IPS DF 19.7 (cell line): ENCODE measurements at places on chromosomes 1 and 21.

GRCh38 chr1:23169727-23170335 is 1.2 kb upstream of the LUZP1 start:
- no peak for DNase-seq

DNA sequence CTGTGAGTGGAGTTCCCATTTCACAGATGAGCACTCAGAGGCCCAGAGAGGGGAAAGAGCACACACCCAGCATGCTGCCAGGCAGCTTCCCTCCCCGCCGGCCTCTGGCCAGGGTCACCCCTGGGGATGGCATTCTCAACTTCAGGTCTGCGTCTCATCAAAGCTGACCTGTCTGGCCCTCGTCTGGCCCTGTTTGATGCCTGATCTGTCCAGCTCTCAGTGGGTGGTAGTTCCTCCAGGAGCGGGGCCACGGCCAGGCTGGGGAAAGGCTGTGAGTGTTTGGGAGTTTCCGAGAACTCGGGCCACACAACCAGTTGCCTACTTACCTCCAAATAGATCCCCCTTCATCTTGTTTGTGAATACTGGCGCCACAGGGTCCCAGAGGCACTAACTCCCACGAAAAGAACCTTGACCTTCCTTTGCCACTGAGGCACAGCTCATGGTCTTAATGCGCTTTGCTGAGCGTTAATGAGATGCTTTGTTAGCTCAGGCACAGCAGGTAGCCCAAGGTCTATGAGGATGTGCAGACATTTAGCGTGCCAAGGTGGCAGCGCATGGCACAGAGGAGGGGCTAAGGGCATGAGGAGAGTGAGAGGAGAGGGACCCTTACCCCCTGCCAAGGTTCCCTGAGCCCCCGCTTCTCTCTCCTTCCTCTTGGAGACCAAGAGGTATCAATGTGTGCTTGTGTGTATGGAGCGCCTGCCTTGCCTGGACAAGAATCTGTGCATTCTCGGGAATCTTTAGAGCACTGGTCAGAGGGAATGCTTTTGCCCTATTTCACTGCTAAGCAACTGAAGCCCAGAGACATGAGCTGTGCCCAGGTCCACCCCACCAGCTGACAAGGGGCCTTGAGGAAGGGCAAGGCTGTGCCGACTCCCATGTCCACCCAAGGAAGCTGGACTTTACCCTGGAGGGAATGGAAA is 61.2 kb downstream of the DISP3 start:
- no peak for DNase-seq

GRCh38 chr1:196486346-196486745 is 121.9 kb downstream of the KCNT2 start:
- DNase-seq, result no peak

DNA sequence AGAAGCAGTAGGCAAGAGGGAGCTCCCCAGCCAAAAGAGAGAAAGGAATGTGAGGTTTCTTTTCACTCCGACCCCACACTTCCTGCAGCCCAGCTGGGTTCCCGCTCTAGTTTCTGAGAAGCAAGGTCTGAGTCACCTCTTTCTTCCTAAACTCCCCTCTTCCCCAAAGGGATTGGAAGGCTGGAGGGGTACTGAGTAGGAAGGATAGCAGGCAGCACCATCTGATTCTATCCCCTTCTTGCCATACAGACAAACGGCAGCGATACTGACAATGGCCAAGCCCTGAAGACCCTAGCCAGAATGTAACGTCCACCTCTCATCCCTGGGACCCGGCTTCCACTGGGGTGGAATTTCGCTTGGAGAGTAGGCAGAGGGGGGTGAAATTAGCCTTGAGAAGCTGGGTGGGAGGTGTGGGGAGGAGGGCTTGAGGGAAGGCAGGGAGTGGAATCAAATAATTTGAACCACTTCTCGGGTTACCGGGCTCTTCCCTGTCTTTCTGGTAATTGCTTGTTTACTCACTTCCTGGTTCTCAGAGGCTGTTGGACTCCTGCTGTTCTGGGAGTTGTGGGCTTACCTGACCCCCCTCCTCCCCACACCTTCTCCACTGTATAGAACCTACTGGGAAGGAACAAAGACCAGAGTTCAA is 13.2 kb downstream of the IER5 start:
- DNase-seq, result peak; percentile 88

GRCh38 chr1:94092210-94092613 is 28.7 kb downstream of the ABCA4 start:
- DNase-seq, result no peak

DNA sequence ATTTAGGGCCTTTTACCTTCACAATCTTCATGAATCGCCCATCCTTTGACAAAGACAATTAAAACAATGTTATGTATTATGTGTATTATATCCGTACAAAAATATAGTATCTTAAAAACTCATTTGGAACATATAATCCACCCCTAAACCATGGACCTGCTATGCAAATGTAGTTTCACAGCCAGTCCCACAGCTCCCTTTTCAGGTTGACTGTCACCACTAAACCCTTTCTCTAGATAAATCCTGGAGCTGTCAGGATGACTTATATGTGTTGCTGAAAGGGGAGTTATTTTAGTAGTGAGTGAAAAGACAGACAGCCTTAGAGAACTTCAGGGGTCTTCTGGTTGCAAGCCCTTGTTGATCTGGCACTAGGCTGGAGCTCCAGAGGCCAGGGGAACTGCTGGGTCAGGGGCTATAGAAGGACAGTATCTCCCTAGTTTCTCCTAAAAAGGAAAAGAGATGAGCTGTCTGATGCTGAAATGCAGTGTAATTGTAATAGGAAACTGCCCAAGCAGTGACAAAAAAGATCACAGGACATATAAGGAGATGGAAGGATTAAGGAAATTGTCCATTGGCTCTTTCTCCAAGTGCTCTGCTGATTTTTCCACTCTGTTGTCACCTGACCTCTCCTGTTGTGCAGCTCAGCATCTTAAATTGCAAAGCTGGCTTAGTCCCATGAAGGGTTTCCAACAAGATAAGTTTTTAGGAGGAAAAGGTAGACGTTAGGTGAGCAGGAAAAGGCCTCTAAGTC is 127.7 kb downstream of the S1PR1 start:
- no peak for DNase-seq

DNA sequence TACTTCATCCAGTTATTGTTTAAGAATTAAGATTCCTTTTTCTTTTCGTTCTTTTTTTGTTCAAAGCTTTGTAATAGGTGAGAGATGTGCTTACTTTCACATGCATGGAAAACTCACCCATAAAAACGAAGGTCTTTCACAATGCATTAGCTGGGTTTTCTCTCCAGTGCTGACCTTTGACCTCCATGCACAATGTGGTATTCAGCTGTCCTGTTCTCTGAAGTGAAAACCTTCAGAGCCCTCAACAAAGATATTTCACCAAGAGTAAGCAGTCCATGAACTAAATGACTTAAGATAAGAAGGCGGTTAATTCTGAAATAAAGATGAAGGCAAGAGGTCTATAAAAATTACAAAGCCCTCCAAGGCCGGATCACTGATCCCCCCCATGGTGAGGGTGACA is 77.1 kb upstream of the IPO9 start:
- DNase-seq, result no peak

GRCh38 chr1:201636097-201636496 is 97.2 kb downstream of the NAV1 start:
- no peak for DNase-seq

DNA sequence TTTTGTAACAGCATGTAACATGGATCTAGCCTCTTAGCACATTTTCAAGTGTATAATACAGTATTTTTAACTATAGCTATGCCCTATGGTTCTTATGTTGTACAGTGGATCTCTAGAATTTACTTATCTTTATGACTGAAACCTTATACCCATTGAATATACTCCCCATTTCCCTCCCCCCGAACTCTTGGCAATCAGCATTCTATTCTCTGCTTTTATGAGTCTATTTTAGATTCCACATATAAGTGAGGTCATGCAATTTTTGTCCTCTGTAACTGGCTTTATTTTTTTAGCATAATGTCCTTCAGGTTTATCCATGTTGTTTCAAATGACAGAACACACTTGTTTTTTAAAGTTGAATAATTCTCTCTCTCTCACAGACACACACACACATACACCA is 3.1 kb upstream of the GBP6 start:
- DNase-seq, result no peak

- DNase-seq, result no peak
These were observed 57.4 kb downstream of the OLIG1 start for GRCh38 chr21:33127154-33127867.

- no peak for DNase-seq
These were observed 116.0 kb upstream of the ZNHIT6 start for GRCh38 chr1:85824066-85824840.

- no peak for DNase-seq
These were observed 2.0 kb downstream of the PYCR2 start for GRCh38 chr1:225921734-225922709.

DNA sequence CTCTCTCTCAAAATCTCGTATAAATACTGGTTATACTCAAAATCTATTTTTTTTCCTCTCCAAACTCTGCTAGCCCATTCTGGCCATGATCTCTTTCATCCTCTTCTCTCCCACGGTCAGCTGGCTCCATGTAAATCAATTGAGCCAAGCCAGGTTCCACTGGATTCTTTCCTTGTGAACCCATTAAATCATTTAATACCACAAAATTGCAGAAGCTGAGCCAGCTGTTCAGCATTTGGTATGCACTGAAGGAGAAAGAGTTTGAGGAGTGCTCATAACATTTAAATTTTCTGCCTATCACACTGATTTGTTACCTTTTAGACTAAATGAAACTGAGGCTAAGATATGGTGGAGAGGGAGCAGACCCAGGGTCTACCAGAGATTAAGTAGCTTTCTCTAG is 29.1 kb upstream of the TADA1 start:
- no peak for DNase-seq

DNA sequence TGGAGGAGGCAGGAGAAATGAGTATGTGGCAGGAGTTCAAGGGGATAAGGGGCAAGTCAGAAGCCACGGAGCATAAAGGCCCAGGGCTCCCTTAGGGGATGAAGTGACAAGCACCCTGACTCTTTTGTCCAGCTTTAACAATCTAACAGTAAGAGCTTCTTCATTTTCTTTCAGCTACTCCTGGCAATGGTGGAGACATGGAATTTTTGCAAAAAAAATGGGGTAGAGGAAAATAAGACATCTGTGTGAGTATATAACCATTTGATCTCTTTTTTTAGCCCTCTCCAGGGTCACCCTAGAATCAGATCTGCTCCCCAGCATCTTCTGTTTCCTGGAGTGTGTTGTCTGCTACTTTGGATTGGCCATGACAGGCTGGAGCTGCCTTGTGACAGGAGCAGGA is 47.1 kb downstream of the ZNF697 start:
- DNase-seq, result no peak

DNA sequence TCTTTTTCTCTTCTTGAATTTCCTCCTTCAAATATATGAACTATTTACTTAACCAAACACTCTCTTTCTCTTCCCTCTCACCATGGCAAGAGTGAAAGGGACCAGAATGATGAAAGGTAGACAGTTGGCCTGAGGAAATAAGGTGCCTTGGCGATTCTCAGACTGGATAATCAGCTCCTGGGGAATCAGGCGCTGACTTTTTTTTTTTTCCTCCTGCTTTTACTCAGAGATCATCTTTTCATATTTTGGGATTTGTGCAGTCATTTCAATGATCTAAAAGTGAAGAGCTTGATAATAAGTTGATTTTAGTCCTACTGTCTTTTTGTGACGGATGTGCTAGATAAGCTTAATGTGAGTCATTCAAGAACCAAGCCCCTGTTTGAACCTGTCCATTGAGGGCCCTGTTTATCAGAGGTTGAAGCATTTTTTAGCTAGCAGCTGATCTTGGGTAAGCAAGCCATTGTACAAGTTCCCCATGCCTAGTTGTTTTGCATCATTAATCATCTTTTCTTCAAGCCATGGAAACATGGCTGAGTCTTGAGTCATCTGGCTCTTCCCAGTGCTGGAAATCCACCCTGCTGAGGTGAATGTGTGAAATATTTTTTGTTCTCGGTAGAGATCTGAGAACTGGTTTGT is 40.8 kb downstream of the ITSN1 start:
- no peak for DNase-seq

GRCh38 chr1:244296447-244296846 is 155.3 kb downstream of the ADSS2 start:
- DNase-seq, result no peak

- no peak for DNase-seq
These were observed 569 bp upstream of the DAB1 start for GRCh38 chr1:57424231-57425027.

DNA sequence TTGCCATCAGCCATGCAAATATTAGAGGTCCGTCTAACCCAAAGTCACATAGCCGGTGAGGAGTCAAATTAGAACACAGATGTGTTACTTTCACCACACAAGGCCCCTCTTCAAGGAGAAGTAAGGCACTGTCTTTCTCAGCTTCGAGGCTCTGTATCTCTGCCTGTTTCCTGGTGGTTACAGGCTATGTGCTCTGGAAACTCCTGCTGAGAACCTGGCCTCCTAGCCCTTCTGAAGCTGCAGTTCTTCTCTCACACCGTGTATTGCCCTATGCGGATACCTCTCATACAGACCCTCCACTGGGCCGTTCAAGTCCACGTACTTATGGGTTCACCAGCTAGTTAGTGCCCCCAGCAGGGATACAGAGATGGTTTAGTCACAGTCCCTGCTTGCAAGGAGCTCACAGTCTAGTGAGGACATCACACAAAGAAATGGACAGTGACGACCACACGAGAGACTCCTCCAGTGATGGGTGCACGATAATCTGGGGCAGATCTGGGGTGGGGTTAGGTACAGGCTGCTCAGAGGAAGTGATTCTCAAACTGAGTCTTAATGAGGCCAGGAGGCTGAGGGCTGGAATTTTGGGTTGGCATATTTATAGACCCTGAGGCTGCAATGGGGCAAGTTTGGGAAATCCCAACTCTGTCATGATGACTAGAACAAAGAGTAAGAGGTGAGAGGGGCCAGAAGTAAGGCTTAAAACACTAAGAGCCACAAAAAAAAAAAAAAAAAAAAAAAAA is 22.8 kb upstream of the ELOA start:
- no peak for DNase-seq

DNA sequence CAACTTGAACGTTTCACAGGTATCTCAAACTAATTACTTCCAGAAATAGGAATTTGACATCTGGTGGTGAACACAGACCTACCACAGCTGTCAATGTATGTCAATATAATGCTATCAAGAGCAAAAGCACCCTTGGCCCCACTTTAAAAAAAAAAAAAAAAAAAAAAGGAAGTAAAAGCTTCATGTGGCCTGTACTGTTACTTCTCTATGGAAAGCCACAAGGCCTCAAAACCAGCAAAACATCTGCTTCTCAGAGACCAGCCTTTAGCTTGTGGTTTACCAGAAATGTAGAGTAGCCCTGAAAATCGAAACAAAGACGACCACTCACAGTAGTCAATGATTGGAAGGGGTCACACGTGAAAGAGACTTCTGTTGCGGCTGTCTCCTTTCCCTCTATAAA is 109.6 kb downstream of the SLC45A1 start:
- no peak for DNase-seq

GRCh38 chr1:208235982-208236761 is 8.0 kb downstream of the PLXNA2 start:
- no peak for DNase-seq

GRCh38 chr1:165173409-165173808 is 183.1 kb downstream of the LMX1A start:
- no peak for DNase-seq

- no peak for DNase-seq
These were observed 260.0 kb downstream of the LRRC7 start for GRCh38 chr1:69827732-69828131.

DNA sequence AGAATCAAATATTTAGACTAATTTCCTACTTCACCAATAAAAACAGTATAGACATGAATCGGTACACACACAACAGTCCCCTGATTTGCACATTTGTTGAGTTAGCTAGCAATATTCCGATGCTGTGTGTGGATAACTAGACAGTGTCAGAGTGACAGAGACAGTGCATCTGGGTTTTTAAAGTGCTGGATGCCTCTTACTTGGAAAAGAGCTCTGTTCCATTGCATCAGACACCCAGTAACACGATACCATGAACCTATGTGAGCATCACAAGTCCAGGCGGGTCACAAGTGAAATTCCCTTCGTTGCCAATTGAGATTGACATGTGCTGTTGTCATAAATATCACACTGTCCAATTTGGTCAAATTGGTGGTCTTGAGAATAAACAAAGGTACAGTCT is 82.0 kb upstream of the ESRRG start:
- no peak for DNase-seq
